ENCODE measurements at places on chromosomes 4 and X. TPM values are rescaled to one million over a fixed set of nuclear protein-coding genes. Genes with fewer than 3 reads are reported as not detected.

Gene MTTP
- total RNA-seq = 0.26 TPM

DNA sequence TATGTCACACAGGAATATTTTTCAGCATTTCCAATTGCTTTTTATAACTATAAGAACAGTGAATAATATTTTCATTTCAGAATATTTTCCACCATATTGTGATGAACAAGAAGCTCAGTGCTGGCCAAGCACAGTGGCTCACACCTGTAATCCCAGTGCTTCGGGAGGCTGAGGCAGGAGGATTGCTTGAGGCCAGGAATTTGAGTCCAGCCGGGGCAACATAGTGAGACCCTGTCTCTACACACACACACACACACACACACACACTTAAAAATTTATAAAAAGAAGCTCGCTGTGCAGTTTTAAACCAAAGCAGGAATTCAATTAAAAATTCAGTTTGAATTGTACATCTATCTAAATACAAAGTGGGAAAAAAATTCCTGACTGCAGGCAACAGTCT lies 3.2 kb downstream of the ZFYVE28 start:
- DNase-seq = no peak

Gene GPR143
- total RNA-seq = 16.8 TPM

Gene EOLA2
- total RNA-seq = 118 TPM

- DNase-seq = no peak
Observed at GRCh38 chrX:9354918-9355317, 109.9 kb upstream of the TBL1X start.

DNA sequence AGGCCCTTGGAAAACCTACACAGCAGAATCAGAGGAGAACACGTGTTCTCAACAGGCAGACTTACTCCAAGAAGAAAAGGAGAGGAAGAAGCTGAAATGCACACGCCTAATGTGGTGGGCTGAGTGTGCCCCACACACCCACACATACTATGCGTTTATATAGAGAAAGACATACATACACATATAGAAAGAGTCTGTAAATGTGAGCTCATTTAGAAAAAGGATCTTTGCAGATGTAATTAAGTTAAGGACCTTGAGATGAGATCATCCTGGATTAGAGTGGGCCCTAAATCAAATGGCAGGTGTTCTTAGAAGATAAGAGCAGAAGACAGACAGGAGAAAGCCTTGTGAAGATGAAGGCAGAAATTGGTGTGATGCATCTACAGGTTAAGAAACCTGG lies 87.2 kb upstream of the KLF3 start:
- DNase-seq = no peak

DNA sequence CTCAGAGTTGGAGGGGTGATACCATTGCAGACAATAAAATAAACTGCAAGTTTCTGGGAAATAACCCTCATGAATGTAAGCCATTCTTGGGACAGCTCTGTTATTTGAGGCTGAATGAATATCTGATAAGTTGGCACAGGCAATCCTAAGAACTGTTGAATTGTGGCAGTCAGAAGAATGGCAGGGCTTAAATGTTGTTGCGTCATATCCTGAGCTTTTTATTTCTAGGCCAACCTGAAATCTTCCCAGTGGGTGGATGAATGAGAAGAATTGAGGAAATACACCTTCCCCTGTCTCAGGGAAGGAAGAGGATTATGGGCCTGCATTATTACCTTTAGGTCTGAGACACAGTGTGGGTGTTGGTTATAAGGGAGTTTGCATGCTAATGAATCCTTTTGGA lies 64.4 kb upstream of the C4orf54 start:
- no peak for DNase-seq

GRCh38 chr4:8311101-8312068 lies 41.8 kb downstream of the HTRA3 start:
- no peak for DNase-seq

DNA sequence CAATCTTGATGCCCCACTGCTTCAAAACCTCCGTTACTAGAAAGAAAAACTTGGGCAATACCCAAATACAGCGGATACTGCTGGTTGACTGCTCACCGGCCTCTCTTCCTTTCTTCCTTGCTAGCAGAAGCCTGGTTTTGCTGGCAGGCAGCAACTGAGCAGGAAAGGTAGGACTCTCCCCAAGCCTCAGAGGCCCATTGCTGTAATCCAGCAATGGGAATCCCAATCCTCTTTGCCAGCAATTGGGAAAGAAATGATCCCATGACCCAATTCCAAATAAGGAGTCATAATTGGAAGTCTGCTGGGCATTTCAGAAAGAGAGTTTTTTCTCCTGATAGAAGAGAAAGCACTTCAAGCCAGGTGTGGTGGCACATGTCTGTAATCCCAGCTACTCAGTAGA lies 394.5 kb downstream of the BCOR start:
- no peak for DNase-seq

Gene XAGE2
- not detected for total RNA-seq

Gene SLC4A4
- 5.0 TPM for total RNA-seq

Gene SPIN2A
- total RNA-seq = 1.6 TPM

Gene TAF7L
- total RNA-seq = 0.31 TPM

Gene EIF1AX
- 56.3 TPM for total RNA-seq

Measured in endothelial cell (in vitro differentiated cells).